ENCODE measurements at places on chromosomes 12 and 14.

GRCh38 chr14:104771918-104772706, 19.2 kb downstream of the SIVA1 start:
- H3K36me3 ChIP-seq = peaks cover 32% of the 10 kb centered on the region
- no peaks in the 10 kb centered on the region for H3K4me1 ChIP-seq
- H3K27me3 ChIP-seq = no peaks in the 10 kb centered on the region
- peak; percentile 81 for DNase-seq

DNA sequence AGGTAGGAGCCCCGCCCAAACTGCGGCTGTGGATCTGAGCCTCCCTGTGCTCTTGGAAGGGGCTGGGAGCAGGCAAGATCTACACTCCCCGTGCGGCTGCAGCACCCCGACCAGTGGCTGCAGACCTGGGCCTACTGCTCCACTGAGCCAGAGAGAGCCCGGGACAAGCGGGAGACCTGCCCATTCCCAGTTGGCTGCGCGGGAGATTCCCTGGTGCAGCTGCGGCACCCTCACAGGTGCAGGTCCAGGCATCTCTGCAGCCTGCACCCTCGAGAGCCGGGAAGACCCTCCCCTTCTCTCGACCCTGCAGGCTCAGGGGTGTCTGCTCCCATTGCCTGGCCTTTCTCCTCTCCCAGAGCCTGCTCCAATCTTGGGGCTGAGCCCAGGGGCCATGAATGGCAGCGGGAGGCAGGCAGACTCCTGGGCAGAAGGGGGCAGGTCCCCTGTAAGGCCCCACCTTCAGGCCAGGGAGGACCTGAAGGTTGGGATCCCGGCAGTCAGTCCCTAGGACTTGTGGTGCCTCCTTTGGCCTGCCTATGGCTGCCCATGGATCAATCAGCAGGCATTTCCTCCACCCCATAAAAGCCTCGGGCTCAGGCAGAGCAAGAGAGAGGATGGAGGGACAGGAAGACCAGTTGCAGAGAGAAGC, 8.8 kb upstream of the A2M start:
- no peak for DNase-seq
- no peaks in the 10 kb centered on the region for H3K36me3 ChIP-seq
- H3K27ac ChIP-seq = no peak overlapping the region
- no peak overlapping the region for H3K4me3 ChIP-seq
- H3K27me3 ChIP-seq = no peaks in the 10 kb centered on the region

GRCh38 chr12:107090711-107091110, 2.6 kb downstream of the CRY1 start:
- DNase-seq = no peak
- H3K27me3 ChIP-seq = no peaks in the 10 kb centered on the region
- H3K4me1 ChIP-seq = peaks cover 18% of the 10 kb centered on the region
- H3K27ac ChIP-seq = peak overlapping the region; percentile 98
- peak overlapping the region; percentile 91 for H3K4me3 ChIP-seq
- H3K36me3 ChIP-seq = no peaks in the 10 kb centered on the region

DNA sequence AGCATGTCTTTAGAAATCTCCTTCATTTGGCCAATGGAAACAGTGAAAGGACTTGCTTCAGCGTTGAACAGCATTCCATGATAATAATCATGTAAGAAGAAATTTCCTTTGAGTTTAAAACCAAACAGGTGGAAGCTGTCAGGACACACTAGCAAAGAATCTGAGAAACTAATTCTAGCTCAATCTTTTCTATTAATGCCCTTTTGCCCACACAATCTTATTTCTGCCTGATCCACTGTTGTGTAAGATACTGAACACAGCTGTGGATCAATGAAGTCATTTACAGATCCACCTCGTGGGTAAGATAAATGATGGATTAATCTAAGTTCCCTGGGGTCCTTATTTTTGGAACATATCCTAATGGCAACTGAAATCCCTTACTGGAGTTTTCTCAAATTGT, 536.9 kb upstream of the LMO3 start:
- H3K27ac ChIP-seq = no peak overlapping the region
- no peaks in the 10 kb centered on the region for H3K27me3 ChIP-seq
- no peaks in the 10 kb centered on the region for H3K36me3 ChIP-seq
- H3K4me1 ChIP-seq = no peaks in the 10 kb centered on the region
- no peak overlapping the region for H3K4me3 ChIP-seq

GRCh38 chr14:82421286-82421685, 887.6 kb upstream of the SEL1L start:
- H3K36me3 ChIP-seq = no peaks in the 10 kb centered on the region
- H3K4me3 ChIP-seq = no peak overlapping the region
- no peaks in the 10 kb centered on the region for H3K27me3 ChIP-seq
- no peak overlapping the region for H3K27ac ChIP-seq

GRCh38 chr14:75022655-75023054, 19.9 kb downstream of the EIF2B2 start:
- H3K4me1 ChIP-seq = peaks cover 10% of the 10 kb centered on the region
- H3K36me3 ChIP-seq = peaks cover 53% of the 10 kb centered on the region
- peak overlapping the region; percentile 2 for H3K27ac ChIP-seq
- DNase-seq = no peak

- no peak overlapping the region for H3K27ac ChIP-seq
- peaks cover 6% of the 10 kb centered on the region for H3K27me3 ChIP-seq
- peak; percentile 68 for DNase-seq
- H3K36me3 ChIP-seq = peaks cover 24% of the 10 kb centered on the region
- peaks cover 46% of the 10 kb centered on the region for H3K4me1 ChIP-seq
Measured at GRCh38 chr12:52947738-52948423, 1.0 kb upstream of the KRT18 start.

GRCh38 chr14:54867011-54867410, 35.6 kb downstream of the GCH1 start:
- no peaks in the 10 kb centered on the region for H3K27me3 ChIP-seq
- no peak overlapping the region for H3K4me3 ChIP-seq
- no peak overlapping the region for H3K27ac ChIP-seq
- H3K4me1 ChIP-seq = peaks cover 15% of the 10 kb centered on the region

DNA sequence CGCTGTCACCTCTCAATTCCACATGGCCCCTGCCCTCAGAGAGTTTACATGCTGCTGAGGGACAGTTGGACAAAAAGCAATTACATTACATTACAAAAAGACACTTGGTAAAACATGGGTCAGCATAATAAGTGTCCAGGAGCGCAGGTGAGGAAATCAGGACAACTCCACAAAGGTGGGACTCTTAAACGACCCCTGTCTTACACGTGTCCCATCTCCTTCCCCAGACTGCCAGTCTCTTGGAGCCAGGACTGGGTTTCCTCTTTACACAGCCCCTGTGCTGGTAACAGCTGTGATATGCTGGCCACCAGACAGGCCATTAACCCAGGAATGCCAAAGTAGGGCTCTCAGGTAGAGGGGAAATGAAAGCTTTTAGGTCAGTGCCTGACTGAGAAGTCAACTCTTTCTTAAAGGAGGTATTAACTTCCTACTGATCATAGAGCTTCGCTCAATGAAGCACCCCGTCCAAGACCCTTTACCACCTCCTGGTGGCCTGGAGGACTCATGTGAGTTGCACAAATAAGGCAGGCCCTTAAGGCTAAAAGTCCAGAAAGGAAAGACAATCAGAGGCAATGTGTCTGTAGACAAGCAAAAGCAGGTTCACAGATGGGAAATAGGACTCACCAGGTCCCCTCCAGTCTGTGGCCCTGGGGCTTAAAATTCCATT, 55.5 kb downstream of the ANO2 start:
- no peak overlapping the region for H3K4me3 ChIP-seq
- no peak overlapping the region for H3K27ac ChIP-seq
- no peaks in the 10 kb centered on the region for H3K4me1 ChIP-seq
- H3K27me3 ChIP-seq = no peaks in the 10 kb centered on the region
- DNase-seq = no peak

DNA sequence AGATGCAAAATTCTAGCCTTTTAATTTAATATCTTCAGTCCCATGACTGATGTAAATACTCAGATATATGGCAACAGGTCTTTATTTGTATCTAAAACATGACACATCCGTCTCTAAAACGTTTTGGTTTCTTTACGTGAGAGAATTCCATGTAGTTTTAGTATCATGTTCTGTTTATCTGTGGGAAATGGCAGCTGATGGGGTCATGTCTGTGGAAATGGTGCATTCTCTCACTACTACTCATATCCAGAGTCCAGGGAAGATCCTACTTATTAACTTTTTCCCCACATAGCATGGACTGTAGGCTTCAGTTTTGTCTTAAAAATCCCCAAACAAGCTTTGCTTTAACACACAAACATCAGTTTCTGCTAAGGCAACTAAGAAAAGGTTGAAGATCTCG, 53.8 kb downstream of the SPTLC2 start:
- peak overlapping the region; percentile 95 for H3K27ac ChIP-seq
- peaks cover 29% of the 10 kb centered on the region for H3K4me1 ChIP-seq
- DNase-seq = peak; percentile 26
- peaks cover 32% of the 10 kb centered on the region for H3K36me3 ChIP-seq
- no peaks in the 10 kb centered on the region for H3K27me3 ChIP-seq
- H3K4me3 ChIP-seq = no peak overlapping the region

DNA sequence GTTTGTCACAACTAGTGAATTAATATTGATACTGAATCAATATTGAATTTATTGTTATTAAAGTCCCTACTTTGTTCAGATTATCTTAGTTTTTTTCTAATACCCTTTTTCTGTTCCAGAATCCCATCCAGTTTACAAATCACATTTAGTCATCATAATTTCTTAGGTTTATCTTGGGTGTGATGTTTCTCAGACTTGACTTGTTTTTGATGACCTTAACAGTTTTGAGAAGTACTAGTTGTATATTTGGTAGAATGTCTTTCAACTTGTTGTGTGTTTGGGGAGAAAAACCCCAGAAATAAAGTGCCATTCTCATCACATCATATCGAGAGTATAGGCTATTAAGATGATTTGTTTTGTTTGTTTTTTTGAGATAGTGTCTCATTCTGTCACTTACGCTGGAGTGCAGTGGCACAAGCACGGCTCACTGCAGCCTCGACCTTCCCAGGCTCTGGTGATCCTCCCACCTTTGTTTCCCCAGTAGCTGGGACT, 19.5 kb downstream of the MRPS35 start:
- no peaks in the 10 kb centered on the region for H3K4me1 ChIP-seq
- peaks cover 23% of the 10 kb centered on the region for H3K36me3 ChIP-seq
- DNase-seq = no peak

DNA sequence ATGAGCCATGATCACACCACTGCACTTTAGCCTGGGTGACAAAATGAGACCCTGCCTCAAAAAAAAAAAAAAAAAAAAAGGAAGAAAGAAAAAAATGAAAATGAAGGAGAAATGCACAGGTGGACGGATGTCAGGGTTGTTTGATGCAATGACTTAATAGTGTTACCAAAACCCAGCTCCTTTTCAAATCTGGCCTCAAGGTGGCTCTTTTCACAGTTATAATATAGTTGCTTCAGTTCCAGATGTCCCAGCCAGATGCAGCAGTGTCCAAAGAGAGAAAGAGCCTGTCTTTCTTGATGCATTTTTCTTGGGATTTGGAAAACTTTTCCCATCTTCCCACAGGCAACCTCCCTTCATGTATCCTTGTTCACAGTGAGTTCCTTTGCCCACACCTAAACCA, 36.5 kb downstream of the KCNMB4 start:
- no peaks in the 10 kb centered on the region for H3K27me3 ChIP-seq
- H3K36me3 ChIP-seq = no peaks in the 10 kb centered on the region
- no peak for DNase-seq
- no peak overlapping the region for H3K27ac ChIP-seq
- no peaks in the 10 kb centered on the region for H3K4me1 ChIP-seq

- no peak overlapping the region for H3K4me3 ChIP-seq
- H3K4me1 ChIP-seq = peaks cover 16% of the 10 kb centered on the region
- no peak overlapping the region for H3K27ac ChIP-seq
- no peaks in the 10 kb centered on the region for H3K36me3 ChIP-seq
Measured at GRCh38 chr12:20345866-20346265, 22.5 kb upstream of the PDE3A start.

DNA sequence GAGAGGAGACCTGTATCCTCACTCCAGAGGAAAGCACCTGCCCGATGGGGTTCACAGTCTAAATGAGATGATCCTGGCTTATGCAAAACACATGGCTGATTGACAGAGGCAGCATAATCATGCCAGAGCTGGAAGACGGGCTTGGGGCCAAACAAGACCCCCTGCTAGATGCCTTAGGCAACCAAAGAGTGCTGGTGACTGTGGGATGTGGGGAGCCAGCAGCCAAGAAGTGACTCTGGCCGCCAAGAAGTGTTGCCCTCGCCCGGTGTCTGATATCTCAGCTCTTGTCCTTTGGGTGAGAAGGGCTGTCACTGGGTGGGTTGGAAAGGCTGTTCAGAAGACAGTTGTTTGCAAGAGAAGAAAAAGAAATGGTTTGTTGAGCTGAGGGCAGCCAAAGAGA, 56.7 kb downstream of the PLEKHG3 start:
- H3K4me1 ChIP-seq = peaks cover 45% of the 10 kb centered on the region
- H3K27me3 ChIP-seq = peaks cover 12% of the 10 kb centered on the region
- DNase-seq = no peak
- no peaks in the 10 kb centered on the region for H3K36me3 ChIP-seq

GRCh38 chr12:1539135-1539534, 55.2 kb downstream of the FBXL14 start:
- no peak overlapping the region for H3K27ac ChIP-seq
- no peaks in the 10 kb centered on the region for H3K27me3 ChIP-seq
- no peaks in the 10 kb centered on the region for H3K36me3 ChIP-seq
- peaks cover 31% of the 10 kb centered on the region for H3K4me1 ChIP-seq
- H3K4me3 ChIP-seq = no peak overlapping the region
- DNase-seq = no peak

DNA sequence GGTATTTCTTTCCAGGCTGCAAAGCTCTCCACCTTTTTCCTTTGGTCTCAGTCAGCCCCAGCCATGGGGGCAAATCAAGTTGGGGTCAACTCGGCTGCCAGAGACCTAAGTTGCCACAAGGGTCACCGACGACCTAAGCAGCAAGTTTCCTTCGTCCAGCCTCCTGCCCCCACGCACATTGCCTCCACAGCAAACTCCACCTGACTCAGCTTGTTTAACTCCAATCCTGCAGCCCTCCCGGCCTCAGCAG, 767 bp upstream of the KCNMB4 start:
- H3K36me3 ChIP-seq = no peaks in the 10 kb centered on the region
- DNase-seq = no peak
- peaks cover 54% of the 10 kb centered on the region for H3K27me3 ChIP-seq

GRCh38 chr12:41310367-41310766, 122.2 kb downstream of the PDZRN4 start:
- H3K4me3 ChIP-seq = no peak overlapping the region
- no peak overlapping the region for H3K27ac ChIP-seq
- H3K36me3 ChIP-seq = no peaks in the 10 kb centered on the region
- H3K4me1 ChIP-seq = no peaks in the 10 kb centered on the region

GRCh38 chr12:113058553-113058952, 2.0 kb downstream of the DTX1 start:
- no peaks in the 10 kb centered on the region for H3K36me3 ChIP-seq
- no peaks in the 10 kb centered on the region for H3K4me1 ChIP-seq
- DNase-seq = peak; percentile 71
- H3K4me3 ChIP-seq = no peak overlapping the region

DNA sequence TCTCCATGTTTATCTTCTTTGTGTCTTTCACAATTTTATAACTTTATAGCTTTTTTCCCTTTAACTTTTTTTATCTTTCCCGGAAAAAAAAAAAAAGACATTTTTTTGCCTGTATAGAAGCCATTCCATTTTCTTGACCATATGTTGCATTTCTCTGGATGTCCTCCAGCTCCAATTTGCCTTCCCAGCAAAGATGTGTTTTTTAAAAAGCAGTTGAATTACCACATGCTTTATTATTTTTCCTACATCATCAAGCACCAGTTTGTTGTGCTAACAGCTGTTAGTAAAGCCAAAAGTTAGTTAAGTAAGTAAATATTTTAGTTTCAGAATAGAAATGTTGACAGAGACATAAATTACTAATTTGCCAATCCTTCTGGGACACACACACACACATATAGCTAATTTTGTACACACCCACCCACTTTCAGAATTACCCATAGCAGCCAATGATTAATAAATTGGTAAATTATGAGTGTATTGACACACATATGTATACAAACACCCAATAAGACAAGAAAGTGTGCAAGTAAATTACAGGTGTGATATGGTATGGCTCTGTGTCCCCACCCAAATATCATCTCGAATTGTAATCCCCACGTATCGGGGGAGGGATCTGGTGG, 118.3 kb downstream of the SLC38A6 start:
- H3K27ac ChIP-seq = no peak overlapping the region
- H3K27me3 ChIP-seq = no peaks in the 10 kb centered on the region
- H3K36me3 ChIP-seq = no peaks in the 10 kb centered on the region
- H3K4me3 ChIP-seq = no peak overlapping the region
- no peak for DNase-seq
